Stimulated activated CD4-positive, alpha-beta T cell treated with anti-CD3 and anti-CD28 coated beads, Interleukin-15, amount 100 ng/mL, for 24 hours (primary cell): ENCODE measurements at places on chromosomes 2 and 18.

DNA sequence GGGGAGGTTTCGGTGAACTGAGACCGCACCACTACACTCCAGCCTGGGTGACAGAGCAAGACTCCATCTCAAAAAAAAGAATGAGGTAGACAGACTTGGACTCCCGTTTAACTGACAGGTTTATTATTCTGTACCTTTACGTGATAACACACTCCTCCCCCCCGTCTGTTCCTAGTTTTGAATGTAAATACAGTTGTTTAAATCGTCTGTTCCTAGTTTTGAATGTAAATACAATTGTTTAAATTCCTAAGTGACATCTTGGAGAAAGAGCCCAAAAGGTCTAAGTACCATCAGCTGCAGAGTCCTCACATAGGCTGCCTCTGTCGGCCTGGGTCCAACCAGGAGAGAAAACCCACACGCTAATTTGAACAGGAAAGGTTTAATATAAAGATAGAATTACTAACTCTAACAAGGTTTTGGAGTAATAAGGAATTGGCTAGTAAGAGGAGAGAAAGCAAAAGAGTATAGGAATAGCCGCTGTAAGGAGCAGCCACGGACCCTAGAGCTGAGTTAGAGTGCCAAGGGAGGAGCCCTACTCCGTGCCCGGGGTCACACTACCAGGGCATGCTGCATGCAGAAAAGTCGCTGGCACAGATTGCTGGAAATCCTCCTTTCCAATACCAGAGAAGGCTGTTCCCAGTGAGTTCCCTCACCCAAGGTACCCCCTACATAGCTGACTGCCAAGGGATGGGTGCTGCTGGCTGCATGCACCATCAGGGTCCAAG lies 83.5 kb upstream of the RANBP2 start:
- DNase-seq = no peak

- no peak for DNase-seq
These were observed 573.5 kb upstream of the SETBP1 start for GRCh38 chr18:44107187-44107586.

- DNase-seq = no peak
These were observed 13.5 kb downstream of the CAVIN2 start for GRCh38 chr2:191833356-191833755.

DNA sequence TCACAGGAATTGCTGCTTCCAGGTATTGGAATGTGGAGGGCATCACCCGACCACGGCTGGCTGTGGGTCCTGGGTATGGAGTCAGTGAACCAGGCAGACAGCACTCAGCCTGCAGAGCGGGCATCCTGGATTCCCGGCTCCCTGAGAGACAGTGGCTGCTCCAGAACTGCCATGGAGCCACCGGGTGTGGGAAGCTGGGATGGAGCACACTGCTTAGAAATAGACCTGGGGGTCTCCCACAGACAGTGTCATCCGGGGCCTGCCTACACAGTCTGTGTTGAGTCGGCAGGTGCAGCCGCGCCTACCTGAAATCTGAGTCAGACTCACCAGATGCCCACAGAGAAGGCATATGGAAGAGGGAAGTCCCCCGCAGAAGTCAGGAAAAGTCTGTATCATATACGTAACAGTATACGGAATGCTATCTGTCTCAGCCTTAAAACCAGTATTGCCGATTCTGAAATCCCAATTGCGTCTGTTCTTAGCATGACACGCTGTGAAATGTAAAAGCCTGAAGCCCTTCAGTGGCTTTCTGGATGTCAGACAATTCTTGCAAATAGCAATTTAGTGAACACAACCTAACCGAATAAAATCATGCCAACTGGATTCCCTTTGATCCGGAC lies 509.7 kb upstream of the MYT1L start:
- DNase-seq = no peak

- DNase-seq = no peak
These were observed 639 bp downstream of the MRO start for GRCh38 chr18:50819027-50819727.

DNA sequence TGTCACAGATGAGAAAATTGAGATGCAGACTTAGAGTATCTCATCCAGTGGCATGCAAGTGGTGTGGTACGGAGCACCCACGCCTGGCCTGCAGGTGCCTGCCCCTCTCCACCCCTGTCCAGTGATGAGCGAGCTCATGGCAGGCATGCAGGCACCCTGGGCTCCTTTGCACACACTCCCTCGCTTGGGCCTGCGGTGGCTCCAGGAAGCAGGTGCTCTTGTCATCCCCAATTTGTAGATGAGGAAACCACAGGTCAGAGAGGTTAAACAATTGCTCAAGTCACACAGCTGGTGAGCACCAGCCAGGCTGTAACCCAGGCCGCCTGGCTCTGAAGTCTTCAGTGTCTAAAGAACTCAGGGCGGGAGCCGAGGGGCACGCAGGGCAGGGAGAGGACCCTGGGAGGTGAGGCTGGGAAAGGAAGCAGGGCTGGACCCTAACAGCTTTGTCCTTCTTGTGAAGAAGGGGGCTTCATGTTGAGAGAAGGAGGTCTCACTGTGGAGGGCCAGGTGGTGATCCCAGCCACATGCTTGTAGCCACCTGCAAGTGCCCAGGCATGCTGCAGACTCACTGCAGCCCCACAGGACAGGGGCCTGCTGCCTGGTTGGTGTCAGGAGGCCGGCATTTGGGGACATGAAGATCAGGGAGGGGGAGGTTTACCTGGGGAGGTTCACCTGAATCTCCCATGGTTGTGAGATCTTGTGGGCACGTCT lies 166.2 kb downstream of the SH3RF3 start:
- DNase-seq = no peak

GRCh38 chr2:169221745-169222369 lies 140.5 kb downstream of the LRP2 start:
- DNase-seq = no peak

DNA sequence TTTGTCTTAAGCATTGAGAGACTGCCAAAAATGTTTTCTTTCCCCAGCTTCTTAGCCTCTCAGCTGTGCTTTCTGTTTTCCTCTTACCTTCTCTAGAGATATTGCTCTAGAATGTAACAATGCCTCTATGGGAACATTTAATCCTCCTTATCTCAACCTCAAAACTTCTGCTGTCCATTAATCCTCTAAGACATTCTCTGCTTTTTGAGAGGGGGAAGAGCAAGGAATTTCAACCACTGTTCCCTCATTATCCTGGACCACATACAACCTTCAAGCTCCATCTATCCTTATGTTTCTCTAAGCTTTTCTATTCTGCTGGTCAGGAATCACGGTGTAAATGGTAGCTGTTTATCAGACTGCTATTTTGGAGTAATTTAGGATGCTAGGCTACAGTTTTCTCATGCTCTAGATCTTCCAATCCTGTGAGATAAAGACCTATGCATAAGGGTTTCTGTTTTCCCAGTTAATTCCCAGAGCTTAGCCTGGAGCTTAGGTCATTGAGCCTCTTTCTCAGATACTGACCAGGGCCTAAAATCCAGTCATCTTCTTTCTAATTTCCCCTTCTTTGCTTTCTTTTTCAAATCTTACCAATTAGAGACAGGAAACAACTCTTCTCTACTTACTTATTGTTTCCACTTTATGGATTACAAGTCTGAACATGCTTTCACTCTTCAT lies 282.0 kb downstream of the CALCRL start:
- DNase-seq = no peak

GRCh38 chr2:168234407-168235085 lies 12.8 kb downstream of the STK39 start:
- DNase-seq = no peak

DNA sequence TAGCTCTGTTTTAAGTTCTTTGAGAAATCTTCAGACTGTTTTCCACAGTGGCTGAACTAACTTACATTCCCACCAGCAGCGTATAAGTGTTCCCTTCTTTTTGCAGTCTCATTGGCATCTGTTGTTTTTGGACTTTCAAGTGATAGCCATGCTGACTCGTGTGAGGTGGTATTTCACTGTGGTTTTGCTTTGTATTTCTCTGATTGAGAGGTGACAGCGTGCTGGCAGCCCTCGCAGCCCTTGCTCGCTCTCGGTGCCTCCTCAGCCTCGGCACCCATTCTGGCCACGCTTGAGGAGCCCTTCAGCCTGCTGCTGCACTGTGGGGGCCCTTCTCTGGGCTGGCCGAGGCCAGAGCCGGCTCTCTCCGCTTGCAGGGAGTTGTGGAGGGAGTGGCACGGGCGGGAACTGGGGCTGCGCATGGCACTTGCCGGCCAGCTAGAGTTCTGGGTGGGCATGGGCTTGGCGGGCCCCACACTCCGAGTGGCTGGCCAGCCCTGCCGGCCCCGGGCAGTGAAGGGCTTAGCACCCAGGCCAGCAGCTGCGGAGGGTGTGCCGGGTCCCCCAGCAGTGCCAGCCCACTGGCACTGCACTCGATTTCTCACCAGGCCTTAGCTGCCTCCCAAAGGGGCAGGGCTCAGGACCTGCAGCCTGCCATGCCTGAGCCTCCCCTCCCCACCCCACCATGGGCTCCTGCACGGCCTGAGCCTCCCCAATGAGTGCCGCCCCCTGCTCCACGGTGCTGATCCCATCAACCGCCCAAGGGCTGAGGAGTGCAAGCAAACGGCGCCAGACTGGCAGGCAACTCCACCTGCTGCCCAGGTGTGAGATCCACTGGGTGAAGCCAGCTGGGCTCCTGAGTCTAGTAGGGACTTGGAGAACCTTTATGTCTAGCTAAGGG lies 151.8 kb downstream of the IRS1 start:
- DNase-seq = no peak

GRCh38 chr2:206049392-206049791 lies 36.6 kb downstream of the INO80D start:
- no peak for DNase-seq

- no peak for DNase-seq
These were observed 21.4 kb downstream of the SALL3 start for GRCh38 chr18:79000997-79001396.

DNA sequence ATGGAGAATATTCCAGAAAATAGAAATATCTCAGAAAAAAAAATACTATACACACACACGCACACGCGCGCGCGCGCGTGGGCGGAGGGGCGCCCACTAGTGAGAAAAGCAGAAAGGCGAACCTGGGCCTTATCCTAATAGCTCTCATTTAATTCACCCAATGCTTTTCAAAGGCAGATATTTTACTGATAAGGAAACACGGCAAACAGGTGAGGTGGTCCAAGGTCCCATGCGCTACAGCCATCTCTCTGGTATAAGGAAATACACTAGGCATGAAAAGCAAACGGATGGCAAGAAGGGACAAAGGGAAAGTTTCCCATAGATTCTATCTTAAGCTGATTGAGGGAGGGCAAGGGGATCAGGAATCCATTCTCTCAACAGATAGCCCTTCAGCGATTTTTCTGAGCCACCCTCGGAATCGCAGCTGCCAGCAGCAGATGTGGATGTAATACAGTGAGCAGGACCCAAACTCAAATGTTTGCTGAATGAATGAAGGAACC lies 136.7 kb downstream of the TMEM247 start:
- peak; percentile 27 for DNase-seq

GRCh38 chr2:175957845-175958244 lies 44.2 kb downstream of the LNPK start:
- no peak for DNase-seq

DNA sequence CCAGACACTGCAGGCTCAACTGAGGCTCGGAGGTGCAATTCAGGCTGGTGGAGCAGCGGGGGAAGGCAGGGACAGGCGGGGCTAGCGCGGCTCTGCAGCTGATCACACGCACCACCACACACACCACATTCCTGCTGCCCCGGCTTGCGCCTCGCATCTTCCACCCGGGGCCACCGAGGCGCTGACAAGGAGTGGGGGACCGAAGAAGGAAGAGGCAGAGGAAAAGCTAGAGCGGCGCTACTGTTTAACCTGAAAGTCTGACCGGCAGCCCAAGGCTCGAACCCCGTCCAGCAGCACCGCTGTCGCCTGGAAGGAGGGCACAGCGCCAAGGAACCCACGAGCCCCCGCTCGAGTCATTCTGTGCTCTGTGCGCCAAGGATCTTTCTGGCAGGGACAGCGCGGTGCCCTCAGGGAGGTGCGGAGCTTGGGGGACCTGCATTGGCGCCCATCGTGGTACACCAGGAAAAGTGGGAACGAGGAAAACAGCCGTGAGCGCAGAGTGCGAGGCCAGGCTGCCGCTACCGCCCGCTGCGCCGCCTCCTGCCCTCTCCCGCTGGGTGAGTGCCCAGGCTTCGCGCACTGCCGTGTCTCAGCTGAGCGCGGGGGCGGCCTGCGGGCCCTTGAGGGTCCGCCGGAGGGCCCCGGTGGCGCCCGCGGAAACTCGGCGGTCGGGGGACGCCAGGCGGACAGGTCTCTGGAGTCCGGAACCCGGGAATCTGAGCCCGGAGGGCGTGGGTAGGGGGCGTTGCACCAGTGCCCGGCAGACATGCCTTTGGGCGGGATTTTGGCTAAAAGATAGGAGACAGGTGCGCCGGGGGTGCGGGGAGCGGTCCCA lies 860 bp upstream of the KCNJ3 start:
- no peak for DNase-seq

DNA sequence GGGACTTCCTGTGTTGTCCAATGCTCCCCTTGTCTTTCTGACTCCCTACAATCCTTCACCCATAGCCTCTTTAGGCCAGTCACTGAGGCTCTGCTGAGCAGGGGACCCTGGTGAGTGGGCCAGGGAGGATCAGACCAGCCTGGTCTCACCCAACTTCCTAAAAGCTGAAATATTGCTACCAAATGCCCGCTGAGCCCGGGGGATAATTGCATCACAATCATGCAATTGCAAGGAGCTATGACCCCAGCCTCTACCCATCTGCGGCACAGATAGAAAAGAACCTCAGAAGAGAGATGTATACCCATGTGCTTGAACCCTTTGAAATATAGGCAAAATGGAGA lies 3.7 kb upstream of the SP100 start:
- no peak for DNase-seq

DNA sequence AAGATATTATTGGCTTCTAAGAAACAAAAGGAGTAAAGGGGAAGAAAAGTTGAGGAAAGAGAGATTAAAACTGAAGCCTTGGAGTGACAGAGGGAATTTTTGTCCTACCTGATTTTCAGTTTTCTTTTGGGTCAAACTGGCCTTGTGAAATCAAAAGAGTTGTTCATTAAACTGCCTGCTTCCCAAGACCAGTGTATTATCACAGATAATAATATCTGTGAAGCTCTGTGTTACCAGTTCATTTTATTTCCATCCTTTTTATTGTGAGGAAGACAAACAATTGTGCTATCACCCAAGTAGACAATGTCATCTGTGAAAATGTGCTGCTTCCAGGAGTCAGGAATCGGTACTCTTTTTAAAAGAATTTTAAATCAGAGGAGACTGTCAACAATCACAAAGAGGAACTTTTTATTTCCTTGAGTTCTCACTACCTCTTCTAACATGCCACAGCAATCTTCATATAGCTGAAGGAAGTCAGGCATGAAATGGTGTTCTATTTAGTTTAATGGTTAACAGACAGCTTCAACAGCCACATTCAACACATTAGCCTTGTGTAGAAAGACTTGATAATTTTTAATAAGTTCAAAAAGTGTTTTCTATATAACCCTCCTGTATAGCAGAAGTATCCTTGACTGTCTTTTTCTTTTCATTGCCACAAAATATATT lies 554.8 kb downstream of the PIK3C3 start:
- no peak for DNase-seq

GRCh38 chr2:75035444-75036353 lies 77.3 kb downstream of the POLE4 start:
- DNase-seq = no peak

GRCh38 chr18:58891776-58892175 lies 27.1 kb downstream of the ZNF532 start:
- DNase-seq = no peak

- DNase-seq = peak; percentile 25
These were observed at the start of gene HOXD1 for GRCh38 chr2:176187899-176188773. TSS of gene HOXD1 (plus strand) at chr2:176188668. CDS start at chr2:176188802, 134 bp downstream.
